ENCODE measurements at places on chromosomes 1 and 21. TPM values are rescaled to one million over a fixed set of nuclear protein-coding genes. Genes with fewer than 3 reads are reported as not detected.

- no peak for DNase-seq
Observed at GRCh38 chr1:226575436-226575720, 26.8 kb downstream of the STUM start.

DNA sequence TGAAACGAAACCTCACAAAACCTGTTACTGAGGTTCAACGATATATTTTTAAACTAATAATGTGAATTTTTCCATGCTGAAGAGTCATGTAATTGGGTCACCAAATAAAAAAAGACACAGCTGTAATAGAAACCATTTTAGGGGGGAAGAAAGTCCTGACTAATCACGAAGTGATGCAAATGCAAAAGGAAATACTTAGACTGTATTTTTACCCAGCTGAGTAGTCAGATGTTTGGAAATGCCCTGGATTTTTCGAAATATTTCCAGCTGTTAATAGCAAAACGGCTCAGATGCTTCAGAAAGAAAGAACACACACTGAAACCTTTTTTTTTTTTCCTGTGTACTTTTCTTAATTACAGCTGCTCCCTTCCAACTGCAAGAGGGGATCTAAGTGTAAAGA is 210.3 kb downstream of the SETD4 start:
- no peak for DNase-seq

The IQCC gene
- 6.8 TPM for total RNA-seq

GRCh38 chr1:150813028-150813707 is 5.1 kb upstream of the CTSK start:
- peak; percentile 41 for DNase-seq

GRCh38 chr1:29713857-29714256 is 477.5 kb downstream of the PTPRU start:
- no peak for DNase-seq

GRCh38 chr1:1623181-1623630 is 7.9 kb downstream of the MIB2 start:
- no peak for DNase-seq

- no peak for DNase-seq
Observed at GRCh38 chr1:47399846-47400155, 16.3 kb upstream of the FOXE3 start.

GRCh38 chr1:66954208-66954607 is 29.4 kb downstream of the MIER1 start:
- DNase-seq: no peak

- DNase-seq: no peak
Observed at GRCh38 chr1:56645677-56646305, 677 bp downstream of the PRKAA2 start.

DNA sequence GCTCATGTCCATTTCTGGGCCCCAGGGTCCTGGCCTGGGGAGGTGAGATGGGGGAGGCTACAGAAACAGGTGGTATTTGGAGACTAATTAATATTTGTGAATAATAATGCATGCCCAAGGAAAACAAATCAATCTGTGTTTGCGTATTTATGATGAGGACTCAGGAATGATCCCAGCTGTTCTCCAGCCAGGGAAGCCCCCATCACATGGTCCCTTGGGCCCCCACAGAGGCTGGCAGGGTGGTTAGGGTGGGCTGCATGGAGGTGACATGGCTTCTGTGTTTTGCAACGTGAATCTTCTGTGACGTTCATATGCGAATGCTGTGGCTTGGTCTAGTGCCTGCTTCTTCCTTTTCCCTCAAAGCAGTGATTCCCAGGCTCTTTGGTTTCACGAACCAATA is 10.5 kb downstream of the PTPRF start:
- no peak for DNase-seq

DNA sequence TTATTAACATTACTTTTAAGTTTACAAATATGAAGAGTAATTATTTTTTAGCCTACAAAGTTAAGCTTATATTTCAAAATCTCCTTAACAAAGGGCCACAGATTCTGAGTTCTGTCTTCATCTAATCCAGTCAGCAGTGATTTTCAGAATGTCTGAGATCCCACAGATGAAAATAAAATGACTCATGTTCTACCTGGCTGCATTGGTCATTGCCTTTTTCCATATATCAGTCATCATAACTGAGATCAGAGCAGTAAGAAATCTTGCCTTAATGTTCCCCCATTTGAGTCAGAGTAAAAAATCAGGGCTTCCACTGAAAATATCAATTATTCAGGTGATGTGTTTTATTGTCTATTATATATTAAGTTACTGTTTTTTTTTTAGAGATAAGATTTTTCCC is 416.1 kb downstream of the MRPL39 start:
- no peak for DNase-seq

The OR2M3 gene
- not detected for total RNA-seq

GRCh38 chr1:241614144-241614543 is 26.0 kb downstream of the CHML start:
- no peak for DNase-seq

DNA sequence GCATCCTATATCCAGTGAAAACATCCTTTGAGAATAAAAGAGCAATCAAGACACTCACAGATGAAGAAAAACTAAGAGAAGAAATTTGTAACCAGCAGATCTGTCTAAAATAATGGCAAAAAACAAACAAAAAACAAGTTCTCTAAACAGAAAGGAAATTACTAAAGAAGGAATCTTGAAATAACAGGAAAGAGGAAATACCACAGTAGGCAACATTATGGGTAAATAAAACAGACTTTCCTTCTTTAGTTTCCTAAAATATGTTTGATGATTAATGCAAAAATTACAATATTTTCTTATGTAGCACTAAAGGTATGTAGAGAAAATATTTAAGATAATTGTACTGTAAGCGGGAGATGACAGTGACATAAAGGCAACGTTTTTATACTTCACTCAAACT is 23.5 kb downstream of the SLC19A1 start:
- no peak for DNase-seq

The TRABD2B gene
- 0.76 TPM for total RNA-seq

DNA sequence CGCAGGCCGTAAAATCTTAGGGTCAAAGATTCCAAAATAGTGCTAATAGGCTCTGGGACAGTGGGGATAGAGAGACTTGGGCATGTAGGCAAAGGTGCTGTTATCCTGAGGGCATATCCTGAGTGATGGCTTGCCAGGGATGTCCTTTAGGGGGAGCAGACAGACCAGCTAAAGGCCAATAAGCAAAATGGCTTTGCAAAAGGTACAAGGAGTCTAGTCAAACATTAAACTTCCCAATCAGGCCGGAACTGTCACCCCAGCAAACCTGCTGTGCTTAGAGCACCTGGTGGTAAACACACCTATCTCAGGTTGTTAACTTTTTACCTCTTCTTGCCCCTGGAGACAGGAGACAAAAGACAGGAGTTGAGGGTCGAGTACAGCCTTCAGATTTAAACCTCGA is 49.1 kb downstream of the TRABD2B start:
- no peak for DNase-seq

The COL9A2 gene
- 2.0 TPM for total RNA-seq

The CFAP126 gene
- total RNA-seq: not detected

DNA sequence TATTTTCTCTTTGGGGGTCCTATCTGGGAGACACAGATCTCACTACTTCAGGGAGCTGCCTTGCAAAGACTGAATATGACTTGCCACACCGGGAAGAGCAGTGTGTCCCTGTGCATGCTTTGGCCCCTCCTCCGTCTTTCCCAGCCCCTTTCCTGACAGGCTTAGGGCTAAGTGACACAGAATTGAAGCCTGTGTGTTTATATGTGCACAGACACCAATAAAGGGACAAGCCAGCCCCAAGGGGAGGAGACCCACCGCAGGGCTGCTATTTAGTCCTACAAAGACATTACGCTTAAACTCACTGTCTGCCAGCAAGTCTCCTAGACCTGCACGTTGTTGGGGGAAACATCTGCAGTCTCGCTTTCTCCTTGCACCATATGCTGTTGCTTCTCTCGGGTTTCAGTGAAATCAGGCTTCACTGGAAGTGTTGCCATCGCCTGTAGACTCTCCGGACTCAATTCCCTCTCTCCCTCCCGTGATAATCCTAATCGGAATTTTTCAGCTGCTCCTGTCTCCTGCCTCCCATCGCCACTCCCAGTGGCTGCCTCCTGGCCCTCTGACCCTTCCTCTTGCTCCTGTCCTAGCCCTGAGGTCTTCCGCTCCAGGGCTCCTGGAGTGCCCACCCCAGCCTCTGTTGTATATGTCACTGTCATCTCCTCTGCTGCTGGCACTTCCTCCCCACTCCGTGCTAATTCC is 58.5 kb upstream of the LRRC53 start:
- DNase-seq: no peak

The FRRS1 gene
- total RNA-seq: 28.6 TPM

The LINGO4 gene
- total RNA-seq: not detected

GRCh38 chr1:3037281-3038040 is 16.2 kb downstream of the ACTRT2 start:
- DNase-seq: no peak

DNA sequence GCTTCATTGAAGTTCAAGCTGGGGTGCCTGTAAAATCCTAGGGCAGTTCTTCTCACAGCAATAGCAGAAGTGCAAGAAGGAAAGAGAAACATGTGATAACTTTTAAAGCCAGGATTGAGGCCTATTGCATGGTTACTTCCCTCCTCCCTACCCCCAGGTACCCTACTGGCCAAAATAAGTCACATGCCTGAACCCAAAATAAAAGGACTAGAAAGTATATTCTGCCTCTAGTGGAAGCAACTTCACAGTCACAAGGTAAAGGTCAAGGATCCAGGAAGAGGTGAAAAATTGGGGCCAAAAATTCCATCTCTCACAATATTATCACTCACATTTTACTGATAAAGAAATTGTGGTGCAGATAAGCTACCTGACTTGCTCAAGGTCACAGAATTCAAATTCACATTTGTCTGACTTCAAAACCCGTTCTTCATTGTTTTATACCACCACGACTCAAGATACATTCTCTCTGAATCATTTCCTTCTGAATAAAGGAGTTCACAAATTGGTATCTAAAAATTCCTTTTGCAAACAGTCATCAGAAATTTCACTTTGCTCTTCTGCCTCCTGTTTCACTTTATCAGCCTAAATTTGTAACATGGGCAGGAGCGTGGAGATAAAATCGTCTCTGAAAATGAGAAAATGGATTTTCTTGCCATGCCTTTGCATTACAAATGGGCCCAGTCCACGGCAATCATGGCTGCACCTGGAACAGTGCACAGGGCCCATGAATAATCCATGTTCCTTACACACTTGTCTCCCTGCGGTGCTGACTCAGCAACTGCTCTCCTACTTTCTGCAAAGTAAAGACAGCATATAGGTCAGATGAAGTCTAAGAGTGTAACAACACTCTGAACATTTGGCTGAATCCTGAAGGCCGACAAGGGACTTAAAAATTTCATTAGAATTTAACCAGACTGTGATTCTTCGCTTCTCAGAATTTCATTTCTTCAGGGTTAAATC is 485.3 kb upstream of the NFIA start:
- no peak for DNase-seq

All from uterus (tissue), 4 donors.